ENCODE measurements at places on chromosomes 11 and 22.

DNA sequence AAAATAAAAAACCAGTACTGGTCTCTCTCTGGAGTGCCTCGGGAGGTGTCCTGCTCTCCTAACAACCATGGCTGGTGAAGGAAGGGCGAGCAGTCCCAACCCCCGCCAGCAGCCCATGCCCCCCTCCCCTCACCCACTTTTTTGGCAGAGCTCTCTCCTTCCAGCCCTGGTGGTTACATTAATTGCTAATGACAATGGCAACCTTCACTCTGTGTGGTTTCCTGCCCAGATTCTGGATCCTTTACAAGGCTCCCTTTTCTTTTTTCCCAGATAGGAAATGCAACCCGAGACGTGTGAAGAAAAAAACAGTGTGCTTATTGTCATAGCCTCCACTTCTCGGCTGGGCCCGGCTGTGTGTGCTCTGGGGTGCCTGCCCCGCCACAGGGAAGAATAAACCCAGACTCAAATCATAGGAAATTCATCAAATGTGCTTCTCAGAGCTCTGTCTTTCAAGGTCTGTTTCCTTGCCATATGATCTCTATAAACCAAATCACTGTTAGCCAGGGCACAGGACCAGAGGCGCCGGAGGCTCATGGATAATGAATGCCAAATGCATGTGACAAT lies 513.0 kb downstream of the SOX6 start:
- DNase-seq, result no peak

DNA sequence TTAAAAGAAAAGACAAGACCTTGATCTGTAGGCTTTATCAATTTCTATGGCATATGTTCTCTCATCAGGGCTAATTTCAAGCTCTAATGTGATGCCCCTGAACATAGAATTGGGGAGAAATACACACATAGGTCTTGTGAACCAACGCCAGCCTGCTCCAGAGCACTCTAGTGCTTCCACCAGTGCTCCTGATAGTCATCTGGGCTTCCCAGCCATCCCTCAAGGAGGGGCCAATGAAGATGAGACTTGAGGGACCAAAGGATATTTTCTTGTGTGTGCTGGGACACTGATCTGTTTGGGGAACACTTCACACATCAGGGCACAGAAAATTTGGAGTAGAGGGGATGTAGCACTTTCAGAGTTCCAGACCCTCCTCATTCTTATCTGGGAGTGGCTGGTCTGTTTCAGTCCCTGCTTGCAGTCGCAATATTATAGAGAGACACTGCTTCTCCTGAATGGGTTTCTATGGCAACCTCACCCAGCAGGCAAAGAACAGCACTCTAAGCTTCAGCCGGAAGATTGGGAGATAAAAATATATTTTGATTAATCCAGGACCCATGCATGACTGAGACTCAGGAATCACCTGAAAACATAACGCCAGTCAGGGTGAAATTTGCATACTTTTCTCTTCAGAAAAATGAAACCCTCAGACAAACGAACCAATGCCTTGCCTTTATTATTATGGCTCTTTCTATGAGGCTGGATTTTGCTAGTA lies 28.4 kb upstream of the SCN3B start:
- no peak for DNase-seq

- no peak for DNase-seq
These were observed 672.6 kb upstream of the ANO5 start for GRCh38 chr11:21520244-21520643.

GRCh38 chr11:17649261-17649660 lies 70.1 kb upstream of the MYOD1 start:
- DNase-seq, result no peak

DNA sequence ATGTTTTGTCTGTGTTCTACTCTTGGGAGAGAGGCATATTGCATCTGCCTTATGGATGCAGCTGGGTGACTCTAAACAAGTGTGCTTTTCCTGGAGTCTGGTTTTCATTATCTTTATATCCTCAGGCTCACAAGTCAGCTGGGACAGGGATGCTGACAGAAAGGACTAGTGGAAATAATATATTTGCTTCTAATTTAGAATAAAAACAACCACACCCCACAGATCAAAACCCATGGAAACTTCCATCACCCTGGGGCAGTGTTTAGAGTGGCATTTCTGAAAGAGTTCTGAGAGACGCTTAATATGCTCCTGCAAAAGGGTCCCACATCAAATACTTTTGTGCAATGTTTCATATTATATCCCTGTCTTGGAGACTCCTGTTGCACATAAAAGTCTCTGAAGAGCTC lies 20.8 kb downstream of the KCNE3 start:
- DNase-seq, result no peak

GRCh38 chr22:50112151-50113118 lies 22.6 kb downstream of the MOV10L1 start:
- DNase-seq, result peak; percentile 73

DNA sequence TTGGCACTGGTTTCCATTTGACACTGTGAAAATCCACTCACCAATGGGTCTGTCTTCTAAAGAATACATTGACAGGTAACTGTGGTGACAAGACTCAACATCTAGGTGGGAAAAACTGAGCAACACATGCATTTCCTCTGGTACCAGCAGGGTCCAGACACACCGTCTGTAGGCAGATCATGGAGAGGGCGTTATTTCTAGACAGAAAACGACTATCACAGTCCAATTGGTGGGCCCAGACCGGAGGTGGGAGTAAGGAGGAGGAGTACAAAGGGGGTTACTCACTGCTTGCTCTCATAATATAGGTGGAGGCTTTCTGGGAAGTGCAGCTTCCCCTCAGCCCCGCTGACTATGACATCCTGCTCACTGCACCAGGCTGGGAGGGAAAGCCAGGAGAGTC lies 9.9 kb downstream of the OVCH2 start:
- no peak for DNase-seq

GRCh38 chr11:106012744-106013143 lies 9.3 kb downstream of the MSANTD4 start:
- no peak for DNase-seq

GRCh38 chr11:126722956-126723664 lies 277.5 kb downstream of the KIRREL3 start:
- no peak for DNase-seq

DNA sequence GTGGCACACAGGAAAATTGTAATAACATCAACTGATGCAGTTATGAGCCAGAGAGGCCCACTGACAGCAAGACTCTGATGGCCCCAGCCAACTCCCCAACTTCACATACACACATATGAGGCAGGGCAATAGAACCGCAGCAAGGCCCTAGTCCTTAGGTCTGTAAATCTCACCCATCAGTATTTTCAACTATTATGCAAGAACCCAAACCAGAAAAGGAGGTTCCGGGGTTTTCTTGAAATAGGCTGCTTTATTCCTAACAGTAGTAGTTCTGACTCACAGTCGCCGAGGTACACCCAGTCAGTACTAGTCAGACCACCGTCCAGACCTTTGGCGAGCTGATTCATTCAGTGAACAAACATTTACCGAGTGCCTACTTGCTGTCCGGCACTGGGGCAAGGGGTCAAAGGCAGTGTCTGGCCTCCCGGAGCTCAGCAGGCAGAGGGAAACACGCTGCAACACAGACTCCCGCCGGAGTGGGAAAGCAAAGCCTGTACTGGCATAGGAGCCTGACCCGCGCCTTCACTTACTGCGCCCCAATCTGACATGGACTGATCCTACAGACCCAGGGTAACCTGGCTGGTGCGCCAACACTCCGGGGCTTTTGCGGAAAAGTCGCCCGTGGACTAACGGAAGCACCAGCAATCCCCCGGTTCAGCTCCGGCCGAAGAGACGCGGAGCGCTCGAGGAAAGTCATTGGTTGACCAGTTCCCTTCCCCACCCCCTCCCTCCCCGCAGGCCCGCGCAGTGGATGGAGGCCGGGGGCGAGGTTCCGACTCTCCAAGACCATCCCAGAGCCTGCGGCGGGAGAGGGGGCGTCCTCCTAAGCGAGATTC lies 1.3 kb downstream of the PLEKHA7 start:
- no peak for DNase-seq

Data from GDM1 (cell line).